ENCODE measurements at places on chromosomes 11 and 22. TPM values are rescaled to one million over a fixed set of nuclear protein-coding genes. Genes with fewer than 3 reads are reported as not detected.

DNA sequence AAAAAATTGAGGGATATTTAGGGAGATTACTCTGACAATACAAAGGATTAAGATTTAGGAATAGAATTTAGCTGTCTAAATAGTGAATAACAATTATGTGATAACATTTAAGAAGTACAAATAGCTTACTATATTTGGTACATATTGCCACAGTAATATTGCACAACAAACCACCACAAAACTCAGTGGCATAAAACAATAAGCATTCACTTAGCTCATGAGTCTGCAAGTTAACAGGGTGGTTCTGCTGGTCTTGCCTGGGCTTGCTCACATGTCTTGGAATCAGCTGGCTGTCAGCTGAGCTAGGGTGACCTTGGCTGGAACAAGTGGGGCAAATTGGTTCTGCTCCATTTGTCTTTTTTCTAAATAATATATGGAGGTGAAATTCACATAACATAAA, 115.1 kb downstream of the DCDC1 start:
- peak; percentile 54 for DNase-seq

GRCh38 chr22:30185549-30185948, 61.0 kb downstream of the LIF start:
- DNase-seq, result no peak

DNA sequence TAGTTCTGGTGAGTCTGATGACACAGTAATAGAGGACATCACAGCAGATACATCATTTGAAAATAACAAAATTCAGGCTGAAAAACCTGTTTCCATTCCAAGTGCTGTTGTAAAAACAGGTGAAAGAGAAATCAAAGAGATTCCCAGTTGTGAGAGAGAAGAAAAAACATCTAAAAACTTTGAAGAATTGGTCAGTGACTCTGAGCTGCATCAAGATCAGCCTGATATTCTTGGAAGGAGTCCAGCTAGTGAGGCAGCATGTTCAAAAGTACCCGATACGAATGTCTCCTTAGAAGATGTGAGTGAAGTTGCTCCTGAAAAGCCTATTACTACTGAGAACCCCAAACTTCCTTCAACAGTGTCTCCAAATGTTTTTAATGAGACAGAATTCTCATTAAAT, 38.7 kb downstream of the RTN3 start:
- no peak for DNase-seq

GRCh38 chr11:59173964-59174663, 2.2 kb downstream of the DTX4 start:
- peak; percentile 90 for DNase-seq

DNA sequence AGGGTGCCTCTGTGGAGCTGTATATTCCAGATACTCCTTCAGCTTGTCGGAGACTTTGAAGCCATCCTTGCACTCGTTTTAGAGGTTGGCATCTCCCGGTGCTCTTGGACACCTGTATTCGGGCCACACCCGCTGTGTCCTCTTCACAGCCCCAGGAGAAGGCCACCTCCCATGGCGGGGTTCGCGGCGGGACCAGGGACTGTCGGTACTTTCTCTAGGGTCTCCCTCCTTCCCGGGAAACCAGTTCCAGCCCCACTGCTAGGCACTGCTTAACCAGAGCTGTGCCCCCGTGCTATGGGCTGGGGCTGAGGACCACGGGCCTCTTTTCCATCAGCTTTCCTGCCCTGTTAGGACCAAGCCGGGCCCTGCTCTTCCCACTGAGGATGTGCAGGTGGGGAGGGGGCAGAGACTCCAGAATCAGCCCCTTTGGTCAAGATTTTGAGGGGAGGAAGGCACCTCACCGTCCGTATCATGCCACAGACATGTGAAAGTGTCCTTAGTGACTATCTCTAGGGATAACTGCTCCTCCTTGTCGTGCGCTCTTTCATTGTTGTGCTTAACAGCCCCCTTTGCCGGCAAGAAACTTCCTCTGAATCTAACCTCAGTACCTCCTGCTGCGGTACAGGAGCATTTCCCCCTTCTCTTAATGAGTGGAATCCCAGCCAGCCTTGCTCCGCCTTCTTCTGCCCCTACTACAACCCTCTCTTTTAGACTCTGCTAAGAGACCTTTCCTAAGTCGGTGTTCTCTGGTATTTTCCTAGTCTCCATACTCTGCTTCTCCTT, 1.2 kb upstream of the B3GAT1 start:
- no peak for DNase-seq

- peak; percentile 5 for DNase-seq
Measured at GRCh38 chr11:110530900-110531741, 101.4 kb downstream of the FDX1 start.

GRCh38 chr11:33665350-33666106, 35.1 kb downstream of the C11orf91 start:
- DNase-seq, result no peak

- no peak for DNase-seq
Measured at GRCh38 chr11:28763876-28764275, 655.7 kb downstream of the METTL15 start.

- DNase-seq, result peak; percentile 32
Measured at GRCh38 chr11:82046778-82047177, 686.9 kb downstream of the FAM181B start.

DNA sequence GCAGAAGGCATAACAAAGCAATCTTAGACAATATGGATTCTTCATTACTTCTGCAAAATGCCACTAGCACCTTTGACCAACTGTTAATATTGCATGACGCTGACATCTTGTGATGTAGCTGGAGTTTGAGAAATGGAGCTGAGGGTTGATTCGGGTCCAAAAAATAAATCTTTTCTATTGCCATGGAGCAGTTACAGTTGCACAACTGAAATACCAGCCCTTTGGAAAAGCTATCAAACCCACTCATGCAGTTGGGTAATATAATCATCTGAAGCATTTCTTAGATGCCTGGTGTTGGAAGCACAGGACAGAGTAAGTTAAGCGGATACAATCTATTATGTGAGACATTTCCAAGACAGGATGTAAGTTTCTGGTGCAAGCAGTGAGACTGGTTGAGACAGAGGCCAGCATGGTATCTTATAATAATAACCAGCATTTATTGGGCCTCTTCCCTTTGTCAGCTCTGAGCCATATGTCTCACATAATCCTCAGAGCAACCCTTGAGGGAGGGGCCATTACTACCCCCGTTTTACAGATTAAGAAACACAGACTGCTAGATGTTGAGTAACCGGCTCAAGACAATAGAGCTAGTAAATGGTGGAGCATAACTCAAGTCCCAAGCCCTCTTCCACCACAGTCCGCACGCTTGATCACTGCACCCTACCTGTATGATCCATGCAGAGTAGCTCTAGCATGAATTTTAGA, 74.9 kb upstream of the CAPRIN1 start:
- DNase-seq, result no peak

DNA sequence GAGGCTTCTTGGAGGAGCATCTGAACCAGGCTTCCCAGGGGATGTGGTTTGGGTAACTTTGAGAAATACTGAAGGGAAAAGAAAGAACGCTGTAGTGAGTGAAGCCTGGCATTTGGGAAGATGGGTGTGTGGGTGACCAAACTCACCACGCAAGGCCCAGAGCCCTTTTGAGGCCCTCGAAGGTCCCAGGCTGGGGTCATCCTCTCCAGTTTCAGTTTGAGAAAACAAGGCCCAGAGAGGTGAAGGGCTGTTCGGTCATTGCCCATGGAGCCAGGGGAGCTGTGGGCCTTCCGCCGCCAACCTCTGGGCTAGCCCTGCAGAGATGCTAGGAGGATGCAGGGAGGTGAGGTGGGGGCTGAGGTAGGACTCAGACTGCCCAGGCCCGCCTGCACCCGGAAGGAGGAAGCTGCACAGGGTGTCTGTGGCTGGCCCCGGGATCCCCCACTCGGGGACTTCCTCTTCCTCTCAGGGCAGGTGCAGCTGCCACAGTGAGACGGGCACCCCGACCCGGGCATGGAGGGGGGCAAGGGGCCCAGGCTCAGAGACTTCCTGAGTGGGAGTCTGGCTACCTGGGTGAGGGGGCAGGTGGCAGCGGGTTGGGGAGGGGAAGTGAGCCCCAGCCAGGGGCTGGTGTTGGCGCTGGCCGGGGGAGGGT, at the start of gene CCDC88B:
Gene CCDC88B (plus strand): TSS at position 451 of the 655 bp plus-strand sequence. CDS start 63 bp downstream, at position 514.
- no peak for DNase-seq

- DNase-seq, result peak; percentile 93
Measured at GRCh38 chr22:41367039-41367679, 14.6 kb upstream of the TEF start.

GRCh38 chr22:25172153-25172552, 27.5 kb upstream of the CRYBB3 start:
- peak; percentile 39 for DNase-seq

DNA sequence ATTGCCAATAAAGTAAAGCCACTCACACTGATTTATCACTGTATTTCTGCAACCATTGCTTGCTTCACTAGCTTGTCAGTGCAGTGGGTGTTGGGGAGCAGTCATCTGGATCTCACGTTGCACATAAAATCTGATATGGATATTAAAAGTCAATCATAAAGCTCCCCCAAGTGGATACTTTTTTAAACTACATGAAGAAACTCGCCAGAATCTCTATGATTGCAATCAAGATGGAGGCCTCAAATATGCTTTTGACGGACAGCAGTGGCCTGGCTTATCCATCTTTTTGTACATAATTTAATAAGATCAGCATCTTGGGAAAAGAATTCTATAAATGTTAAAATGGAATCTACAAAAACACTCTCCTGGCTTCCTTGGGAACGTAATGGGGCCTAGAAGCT, 137.7 kb downstream of the WT1 start:
- peak; percentile 50 for DNase-seq

DNA sequence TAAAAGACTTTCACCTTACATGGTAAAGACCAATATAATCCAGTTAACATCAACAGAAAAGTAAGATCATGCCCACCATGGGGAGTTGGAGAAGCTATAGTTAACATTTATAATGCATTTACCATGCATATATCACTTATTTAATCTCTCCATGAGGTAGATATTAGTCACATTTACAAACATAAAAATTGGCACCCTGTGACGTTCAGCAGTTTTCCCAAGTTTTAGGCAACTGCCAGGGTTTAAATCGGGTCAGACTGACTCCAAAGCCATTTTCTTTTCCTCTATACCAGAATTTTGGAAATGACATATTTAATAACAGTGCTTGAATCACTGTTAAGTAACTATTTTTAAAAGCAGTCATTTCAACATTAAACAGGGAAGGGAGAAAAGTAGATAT, 266.3 kb downstream of the DDX10 start:
- DNase-seq, result peak; percentile 44

DNA sequence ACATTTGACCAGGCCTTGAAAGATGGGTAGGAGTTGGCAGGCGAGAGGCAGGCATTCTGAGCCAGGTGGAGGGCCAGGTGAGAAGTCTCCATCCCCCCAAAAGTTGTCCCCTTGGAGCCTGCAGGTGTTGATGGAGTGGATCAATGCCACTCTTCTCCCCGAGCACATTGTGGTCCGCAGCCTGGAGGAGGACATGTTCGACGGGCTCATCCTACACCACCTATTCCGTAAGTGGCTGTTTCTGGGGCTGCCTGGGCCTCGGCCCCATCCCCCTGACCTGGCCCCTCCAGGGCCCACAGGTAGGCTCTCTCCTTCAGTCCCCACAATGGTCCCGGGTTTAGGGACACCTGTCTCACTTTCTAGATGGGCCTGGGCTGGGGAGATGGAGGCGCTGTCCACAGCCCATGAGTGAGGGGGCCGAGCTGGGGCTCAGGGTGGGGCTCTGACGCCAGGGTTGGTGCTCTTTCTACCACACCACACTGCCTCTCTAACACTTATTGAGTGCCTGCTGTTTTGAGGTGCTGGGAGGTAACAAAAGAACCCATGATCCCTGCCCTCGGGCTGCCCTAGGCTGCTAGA, 7.0 kb downstream of the PARVG start:
- no peak for DNase-seq

DNA sequence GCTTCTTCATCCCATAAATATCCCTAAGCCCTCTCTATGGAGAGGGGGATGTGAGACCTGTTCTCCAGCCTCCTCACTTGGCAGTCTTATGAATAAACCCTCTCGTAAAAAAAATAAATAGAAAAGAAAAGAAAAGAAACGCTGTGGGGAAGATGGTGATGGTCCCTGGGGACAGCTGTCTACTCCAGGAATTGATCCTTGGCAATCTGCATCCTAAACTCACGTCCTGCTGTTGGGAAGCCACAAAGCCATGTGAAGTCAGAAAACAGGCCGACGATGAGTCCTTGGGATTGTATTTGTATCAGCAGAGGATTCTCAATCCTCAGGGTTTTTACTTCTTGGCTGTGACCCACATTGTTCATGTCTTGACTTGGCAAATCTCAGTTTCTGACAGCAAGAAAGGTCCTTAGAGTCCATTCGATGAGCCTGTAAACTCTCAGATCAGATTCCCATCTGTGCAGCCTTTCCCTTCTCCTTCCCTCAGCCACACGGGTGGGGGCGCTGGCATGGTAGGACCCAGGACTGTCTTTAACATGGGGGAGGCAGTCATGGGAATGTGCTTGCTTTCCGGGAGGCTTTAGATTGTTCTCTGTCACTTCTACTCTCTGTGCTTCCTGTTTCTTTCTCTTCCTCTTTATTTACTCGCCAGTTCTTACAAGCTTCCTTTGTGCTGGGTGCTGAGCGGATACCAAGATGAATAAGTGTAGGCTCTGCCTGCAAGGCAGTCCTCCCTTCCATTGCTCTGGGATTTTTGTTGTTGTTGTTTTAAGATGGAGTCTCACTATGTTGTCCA, 24.9 kb downstream of the TCP11L1 start:
- DNase-seq, result no peak

GRCh38 chr11:100637706-100638105, 49.4 kb upstream of the ARHGAP42 start:
- no peak for DNase-seq

DNA sequence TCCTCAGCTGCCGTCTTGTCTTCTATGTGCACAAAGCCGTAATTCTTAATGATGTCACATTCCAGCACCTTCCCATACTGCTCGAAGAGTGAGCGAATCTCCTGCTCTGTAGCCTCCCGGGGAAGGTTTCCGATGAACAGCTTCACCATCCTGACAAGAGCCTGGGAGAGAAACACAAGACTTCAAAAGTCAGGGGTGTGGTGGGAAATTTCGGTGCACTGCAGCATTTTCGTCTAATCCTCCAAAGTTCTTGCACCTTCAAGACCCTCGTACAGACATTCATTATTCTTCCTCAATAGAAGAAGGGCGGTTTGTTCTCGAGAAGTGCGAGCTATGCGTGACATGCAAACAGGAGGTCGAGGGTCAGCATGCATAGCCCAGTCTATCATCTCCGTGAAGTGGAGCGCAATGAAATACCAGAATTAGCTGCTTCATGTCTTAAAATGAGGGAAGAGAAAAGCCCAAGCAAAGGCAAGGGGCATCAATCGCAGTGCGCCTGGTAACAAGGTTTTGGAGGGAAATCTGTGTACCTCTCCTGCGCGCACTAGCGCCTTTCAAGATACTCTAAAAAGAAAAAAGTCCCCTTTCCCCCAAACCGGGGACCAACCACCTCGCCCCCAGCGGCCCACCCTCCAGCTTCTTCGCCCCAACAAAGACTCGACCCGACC, 622 bp downstream of the RBM4B start:
- DNase-seq, result no peak

- peak; percentile 97 for DNase-seq
Measured at GRCh38 chr22:18035751-18036150, 11.4 kb upstream of the MICAL3 start.

- peak; percentile 76 for DNase-seq
Measured at GRCh38 chr11:84714316-84714780, 912.8 kb downstream of the DLG2 start.

Gene GLYAT
- not detected for total RNA-seq

Gene SPA17
- total RNA-seq, result 18.1 TPM

Gene MS4A12
- total RNA-seq, result not detected

Gene NUDT22
- 73.6 TPM for total RNA-seq

Gene MISFA
- 2.4 TPM for total RNA-seq

Gene PHF21B
- total RNA-seq, result 0.66 TPM

Gene FOSL1
- 124 TPM for total RNA-seq

Gene PDGFD
- 0.61 TPM for total RNA-seq

Gene MRPL23
- total RNA-seq, result 98.0 TPM

Gene C22orf23
- total RNA-seq, result not detected

Gene OR4C12
- not detected for total RNA-seq

Gene MGAT3
- total RNA-seq, result not detected

All from MCF 10A (cell line).